ENCODE measurements at places on chromosomes 2 and 18.

GRCh38 chr2:100270381-100271146, 51.7 kb downstream of the LONRF2 start:
- peaks cover 7% of the 10 kb centered on the region for H3K27me3 ChIP-seq
- no peak overlapping the region for H3K27ac ChIP-seq
- peaks cover 6% of the 10 kb centered on the region for H3K4me1 ChIP-seq
- no peaks in the 10 kb centered on the region for H3K36me3 ChIP-seq

DNA sequence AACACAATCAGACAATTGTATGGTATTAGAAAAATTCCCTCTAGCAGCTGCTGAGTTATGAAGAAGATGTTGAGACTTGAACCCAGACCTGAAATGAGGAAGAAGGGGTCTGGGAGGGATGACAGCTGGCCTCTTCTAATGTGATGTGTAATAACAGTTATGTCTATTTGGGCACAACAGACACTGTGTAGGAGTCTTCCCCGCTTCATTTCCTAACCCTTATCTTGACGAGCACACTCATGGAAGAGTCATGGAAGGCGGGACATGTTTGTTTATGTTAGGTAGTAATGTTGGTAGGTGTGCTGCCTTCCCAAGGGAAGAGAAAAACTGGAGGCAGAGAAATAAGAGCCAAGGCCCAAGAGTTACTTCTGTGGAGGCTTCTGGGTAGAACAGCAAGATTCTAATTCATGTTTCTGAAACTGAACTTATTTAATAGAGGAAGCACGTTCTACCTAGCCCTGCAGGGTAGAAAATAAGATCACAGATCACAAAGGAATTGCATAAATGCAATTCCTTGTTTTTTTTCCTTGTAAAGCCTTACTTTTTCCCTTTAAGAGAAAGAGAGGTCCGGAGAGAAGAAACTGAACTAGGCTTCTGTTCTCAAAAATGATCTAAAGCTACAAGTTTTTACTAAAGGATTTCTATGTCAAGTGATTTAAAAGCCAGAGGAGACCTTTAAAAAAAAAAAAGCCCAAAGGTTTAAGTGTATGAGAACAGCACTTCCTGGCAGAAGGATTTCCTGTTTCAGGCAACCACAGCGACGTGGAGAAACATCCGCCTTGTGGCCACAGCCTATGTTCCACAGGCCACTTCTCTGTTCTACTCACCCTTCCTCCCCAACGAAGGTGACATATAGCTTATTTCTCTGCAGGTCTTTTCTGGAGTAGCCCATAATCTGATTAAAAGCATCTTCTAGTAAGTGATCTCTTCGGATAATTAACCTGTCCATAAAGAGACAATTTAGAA, 68.5 kb upstream of the STK17B start:
- H3K27me3 ChIP-seq: no peaks in the 10 kb centered on the region
- H3K4me3 ChIP-seq: peak overlapping the region; percentile 62
- DNase-seq: peak; percentile 85

GRCh38 chr2:63849381-63850203, 7.9 kb downstream of the UGP2 start:
- H3K27me3 ChIP-seq: no peaks in the 10 kb centered on the region
- peaks cover 60% of the 10 kb centered on the region for H3K36me3 ChIP-seq
- no peak overlapping the region for H3K27ac ChIP-seq

GRCh38 chr18:78542204-78542603, 437.4 kb upstream of the SALL3 start:
- H3K27me3 ChIP-seq: no peaks in the 10 kb centered on the region
- no peak for DNase-seq
- no peak overlapping the region for H3K27ac ChIP-seq
- no peak overlapping the region for H3K4me3 ChIP-seq
- H3K36me3 ChIP-seq: no peaks in the 10 kb centered on the region
- no peaks in the 10 kb centered on the region for H3K4me1 ChIP-seq

GRCh38 chr18:73168236-73168635, 300.4 kb upstream of the NETO1 start:
- H3K4me3 ChIP-seq: no peak overlapping the region
- no peaks in the 10 kb centered on the region for H3K36me3 ChIP-seq
- no peak overlapping the region for H3K27ac ChIP-seq
- DNase-seq: no peak

- DNase-seq: no peak
- H3K27ac ChIP-seq: no peak overlapping the region
- H3K4me3 ChIP-seq: no peak overlapping the region
- H3K36me3 ChIP-seq: no peaks in the 10 kb centered on the region
- no peaks in the 10 kb centered on the region for H3K4me1 ChIP-seq
Measured at GRCh38 chr2:187397886-187398285, 50.2 kb downstream of the CALCRL start.

GRCh38 chr2:207231967-207232366, 66.2 kb upstream of the KLF7 start:
- no peak for DNase-seq
- no peaks in the 10 kb centered on the region for H3K27me3 ChIP-seq
- H3K36me3 ChIP-seq: peaks cover 5% of the 10 kb centered on the region
- H3K4me3 ChIP-seq: no peak overlapping the region
- H3K4me1 ChIP-seq: peaks cover 51% of the 10 kb centered on the region

GRCh38 chr2:16736633-16737032, 71.0 kb upstream of the CYRIA start:
- no peaks in the 10 kb centered on the region for H3K4me1 ChIP-seq
- no peak overlapping the region for H3K4me3 ChIP-seq
- H3K36me3 ChIP-seq: no peaks in the 10 kb centered on the region
- peaks cover 4% of the 10 kb centered on the region for H3K27me3 ChIP-seq
- no peak for DNase-seq
- H3K27ac ChIP-seq: no peak overlapping the region

DNA sequence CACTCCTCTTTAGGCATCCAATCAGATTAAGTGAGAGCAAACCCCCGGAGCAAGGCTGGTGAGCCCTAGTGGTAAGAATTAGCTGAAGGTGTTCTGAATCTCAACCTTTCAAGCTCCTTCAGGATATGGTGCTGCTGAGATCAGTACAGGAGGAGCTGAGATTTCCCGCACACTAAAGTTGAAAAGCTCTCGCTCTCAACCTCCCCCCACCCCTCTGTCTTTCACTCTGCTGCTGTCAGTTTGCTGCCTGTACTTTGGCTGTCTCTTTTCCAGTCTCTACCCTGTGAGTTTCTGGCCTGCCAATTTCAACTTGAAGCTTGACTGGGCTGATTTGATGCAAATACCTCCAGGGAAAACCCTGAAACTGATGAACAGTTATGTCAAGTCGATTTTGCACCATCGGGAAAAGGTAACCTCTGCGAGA, 15.7 kb downstream of the ZEB2 start:
- no peak overlapping the region for H3K27ac ChIP-seq
- H3K36me3 ChIP-seq: peaks cover 46% of the 10 kb centered on the region
- no peak for DNase-seq
- H3K27me3 ChIP-seq: peaks cover 7% of the 10 kb centered on the region
- peaks cover 61% of the 10 kb centered on the region for H3K4me1 ChIP-seq
